Fibroblast of skin of left quadriceps (primary cell): ENCODE measurements at places on chromosomes 2 and 18.

DNA sequence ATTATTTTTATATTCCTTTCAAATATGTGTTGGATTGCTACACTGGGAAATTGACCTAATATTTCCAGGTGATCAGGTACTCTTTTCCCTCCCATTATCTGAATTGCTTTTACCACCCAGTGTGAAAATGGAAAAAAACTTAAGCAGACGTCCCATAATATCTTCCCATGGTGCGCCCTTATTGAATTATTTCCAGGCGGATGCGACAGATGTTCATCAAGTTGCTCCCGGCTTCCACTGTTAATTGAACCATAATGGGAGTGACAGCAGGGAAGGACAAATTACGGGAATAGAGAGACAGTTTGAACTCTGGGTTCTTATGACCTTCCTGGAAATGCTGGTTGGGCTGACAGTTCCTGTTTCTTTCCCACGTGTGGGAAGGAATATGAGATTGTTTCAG is 93.3 kb downstream of the THSD7B start:
- DNase-seq, result no peak

GRCh38 chr2:110848071-110848470 is 115.7 kb downstream of the ACOXL start:
- no peak for DNase-seq

- DNase-seq, result no peak
Measured at GRCh38 chr2:239688122-239688681, 287.4 kb upstream of the HDAC4 start.

DNA sequence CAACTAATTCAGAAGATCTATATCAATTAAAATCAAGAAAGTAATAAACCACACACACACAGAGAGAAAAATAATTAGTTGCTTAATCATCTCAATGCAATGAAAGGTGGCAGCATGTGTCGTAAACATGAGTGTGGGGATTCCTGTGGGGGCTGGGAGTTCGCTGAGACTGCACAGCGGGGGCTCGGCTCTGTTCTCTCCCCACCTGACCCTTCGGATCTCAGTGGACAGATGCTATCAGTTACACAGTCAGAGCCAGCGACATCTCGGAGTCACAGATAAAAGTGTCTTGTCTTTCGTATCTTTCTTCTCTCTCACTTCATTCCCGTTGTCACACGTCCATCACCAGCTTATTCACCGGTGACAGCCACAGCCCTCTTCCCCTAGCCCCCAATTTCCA is 37.1 kb downstream of the COLEC12 start:
- no peak for DNase-seq

DNA sequence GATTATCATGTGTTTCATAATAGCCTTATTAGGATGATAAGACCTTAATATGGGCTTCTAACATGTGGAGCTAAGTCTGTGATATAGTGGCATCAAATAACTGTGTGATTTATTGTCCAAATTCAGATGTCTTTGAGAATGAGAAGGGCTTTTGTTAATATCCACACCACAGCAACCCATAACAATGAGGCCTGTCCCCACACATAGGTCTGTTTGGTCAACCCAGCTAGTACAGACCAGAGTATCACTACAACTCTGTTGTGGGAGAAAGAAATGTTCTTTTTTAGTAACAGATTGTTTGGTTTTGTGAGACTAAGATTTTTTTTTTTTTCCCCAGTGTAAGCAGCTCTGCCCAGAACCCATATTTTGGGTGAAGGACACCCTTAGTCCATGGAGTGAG is 439.2 kb downstream of the PIK3C3 start:
- no peak for DNase-seq
